Activated CD4-positive, alpha-beta T cell treated with anti-CD3 and anti-CD28 coated beads, Interleukin-2, amount 50 U/mL, for 48 hours (primary cell): ENCODE measurements at places on chromosomes 12 and 14.

GRCh38 chr14:68792979-68793733, at the start of gene ZFP36L1:
Gene ZFP36L1, minus strand, starts transcription at chr14:68793067. Its CDS starts 129 bp downstream, at chr14:68792938.
- peak; percentile 86 for DNase-seq

DNA sequence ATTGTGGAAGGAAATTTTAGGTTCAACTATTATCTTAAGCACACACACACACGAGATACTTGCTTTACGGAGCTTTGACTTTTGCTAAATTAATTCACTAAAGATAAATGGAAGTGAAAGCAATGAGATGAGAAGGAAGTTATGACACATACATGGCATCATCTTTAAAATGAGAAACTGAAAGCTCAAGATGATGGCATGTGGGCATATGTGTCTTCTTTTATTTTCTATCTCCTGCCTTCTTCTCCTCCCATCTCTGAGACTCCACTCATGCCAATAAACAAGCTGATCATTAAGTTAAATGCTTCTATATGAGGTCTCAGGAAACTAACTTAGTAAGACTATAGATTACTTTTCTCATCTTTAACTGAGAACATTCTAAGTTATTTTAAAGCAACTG, 216.7 kb downstream of the MED13L start:
- no peak for DNase-seq

GRCh38 chr14:58794993-58795762, 157.4 kb downstream of the DACT1 start:
- no peak for DNase-seq

- peak; percentile 32 for DNase-seq
These were observed 490 bp downstream of the RILPL1 start for GRCh38 chr12:123532808-123533649.

- DNase-seq, result no peak
These were observed 36.7 kb upstream of the GNG2 start for GRCh38 chr14:51823706-51824105.

DNA sequence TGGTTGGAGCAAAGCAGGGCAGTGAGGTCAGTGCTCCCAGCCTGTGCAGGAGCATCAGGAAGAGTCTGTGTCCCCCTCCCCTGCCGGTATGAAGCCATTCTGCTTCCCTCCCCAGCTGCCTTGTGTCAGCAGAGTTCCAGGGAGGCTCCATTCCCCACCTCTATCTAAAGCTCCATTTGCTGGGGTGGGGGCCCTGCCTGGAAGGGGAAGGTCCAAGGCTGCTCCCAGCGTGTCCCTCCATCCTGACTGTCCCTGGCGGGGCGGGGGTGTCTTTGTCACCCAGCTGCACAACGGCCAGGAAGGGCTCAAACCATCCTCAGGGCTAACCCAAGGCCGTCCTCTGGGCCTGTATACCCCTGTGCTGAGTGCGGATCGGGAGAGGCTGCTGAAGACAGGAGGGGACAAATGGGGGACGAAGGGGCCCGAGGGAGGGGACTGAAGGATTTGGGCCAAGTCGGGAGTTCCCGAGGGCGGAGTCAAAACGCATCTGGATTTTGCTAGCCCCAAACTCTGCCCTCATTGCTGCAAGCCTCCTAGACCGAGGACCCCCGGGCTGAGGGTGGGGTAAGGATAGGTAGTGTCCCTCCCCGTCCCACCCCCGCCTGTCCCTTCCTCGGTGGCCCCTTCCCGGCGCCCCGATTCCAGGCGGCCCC, 748 bp upstream of the ACVRL1 start:
- DNase-seq, result no peak
